ENCODE measurements at places on chromosomes 1 and 21.

DNA sequence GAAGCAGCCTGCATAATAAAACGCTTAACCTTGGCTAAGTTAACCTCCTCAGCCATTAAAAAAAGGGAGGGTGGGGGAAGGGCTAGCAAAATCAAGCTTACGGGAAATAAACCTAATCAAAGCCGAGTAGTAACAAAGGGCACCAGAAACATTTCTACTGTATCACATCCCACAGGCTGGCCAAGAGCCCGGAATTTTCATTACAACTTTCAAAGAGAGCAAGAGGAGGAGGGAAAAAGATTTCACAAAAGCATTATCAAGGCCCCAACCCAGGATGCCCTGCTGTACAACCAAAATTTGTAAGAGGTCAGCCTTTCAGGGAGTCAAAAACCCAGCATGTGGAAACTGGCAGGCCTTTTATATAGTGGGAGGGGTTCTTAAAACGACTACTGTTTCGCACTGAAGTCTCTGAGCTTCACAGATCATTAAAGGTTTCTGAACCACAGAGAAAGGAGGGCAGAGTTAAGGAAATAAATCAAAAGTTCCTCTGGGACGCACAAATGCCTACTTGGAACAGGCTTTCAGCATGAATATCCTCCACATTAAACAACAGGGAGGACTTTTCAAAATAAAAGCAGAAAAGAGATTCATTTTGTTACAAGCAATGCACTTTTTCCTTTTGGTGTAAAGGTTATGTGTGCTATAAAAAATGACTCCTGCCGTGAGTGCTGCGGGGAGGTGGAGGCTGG is 90.4 kb downstream of the SLC45A1 start:
- no peak for DNase-seq

DNA sequence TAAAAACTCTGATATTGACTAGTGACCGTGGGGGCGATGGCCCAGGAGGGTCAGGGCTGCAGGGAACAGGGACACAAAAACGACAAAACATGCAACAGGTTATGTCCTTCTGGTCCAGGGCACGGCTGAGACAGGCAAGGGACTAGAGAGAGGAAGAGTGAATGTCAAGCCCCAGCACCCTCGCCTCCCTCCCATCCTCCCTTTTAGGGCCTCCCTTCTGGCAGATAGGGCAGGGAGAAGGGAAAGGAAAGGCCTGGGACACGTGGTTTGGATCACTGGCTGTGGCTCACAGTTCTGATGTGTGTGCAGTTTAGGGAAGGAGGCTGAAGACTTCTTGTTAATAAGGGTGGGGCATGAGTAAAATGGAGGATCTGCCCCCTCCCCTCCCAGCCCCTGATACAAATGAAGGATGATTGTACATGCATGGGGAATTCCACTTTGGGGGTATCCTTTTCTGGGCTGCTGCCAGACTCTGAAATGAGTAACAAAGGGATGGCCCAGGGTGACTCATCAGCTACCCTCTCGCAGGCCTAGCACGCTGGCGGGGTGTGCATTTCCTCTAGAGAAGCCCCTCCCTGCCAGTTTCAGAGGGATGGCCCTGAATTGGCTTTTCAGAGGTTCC is 14.2 kb downstream of the CAPN2 start:
- DNase-seq, result peak; percentile 87

- DNase-seq, result no peak
These were observed 29.4 kb downstream of the VAV3 start for GRCh38 chr1:107935396-107936064.

- DNase-seq, result no peak
These were observed 658.5 kb upstream of the ADGRL2 start for GRCh38 chr1:81142099-81142826.

DNA sequence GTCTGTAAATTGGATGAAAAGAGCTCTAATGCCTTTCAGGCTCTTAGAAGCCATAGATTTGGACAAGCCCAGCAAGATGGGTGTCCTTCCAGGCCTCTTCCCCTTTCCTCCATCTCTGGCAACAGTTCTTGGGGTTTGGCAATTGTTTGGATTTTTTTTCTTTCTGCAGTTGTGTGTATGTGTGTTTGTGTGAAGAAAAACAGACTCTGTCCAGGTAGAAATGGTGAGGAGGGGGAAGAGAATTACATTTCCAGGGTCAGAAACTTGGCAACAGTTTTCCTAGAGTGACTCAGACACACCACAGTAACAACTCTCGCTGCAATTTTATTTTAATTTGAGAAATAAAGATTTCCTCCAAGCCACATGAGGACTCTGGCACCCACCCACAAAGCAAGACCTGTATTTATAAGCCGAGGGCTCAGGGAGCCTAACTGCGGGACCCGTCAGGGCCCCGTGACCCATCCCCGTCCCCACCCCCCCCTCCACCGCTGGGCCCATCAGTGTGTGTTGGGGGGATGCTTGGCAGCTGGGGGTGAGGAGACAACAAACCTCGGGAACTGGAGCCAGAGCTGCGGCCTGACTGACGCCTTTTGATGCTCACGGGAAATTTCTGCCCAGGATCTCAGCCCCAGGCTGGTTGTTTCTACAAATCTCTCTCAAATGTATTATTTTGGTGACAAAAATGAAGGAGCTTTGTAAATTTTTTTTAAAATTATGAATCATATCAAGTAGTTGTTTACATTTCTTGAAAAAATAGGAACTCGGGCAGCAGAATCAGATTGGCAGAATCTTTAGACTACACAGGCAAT is 4.4 kb downstream of the TMEM200B start:
- no peak for DNase-seq

- no peak for DNase-seq
These were observed 41.7 kb upstream of the C8B start for GRCh38 chr1:57007472-57007871.

DNA sequence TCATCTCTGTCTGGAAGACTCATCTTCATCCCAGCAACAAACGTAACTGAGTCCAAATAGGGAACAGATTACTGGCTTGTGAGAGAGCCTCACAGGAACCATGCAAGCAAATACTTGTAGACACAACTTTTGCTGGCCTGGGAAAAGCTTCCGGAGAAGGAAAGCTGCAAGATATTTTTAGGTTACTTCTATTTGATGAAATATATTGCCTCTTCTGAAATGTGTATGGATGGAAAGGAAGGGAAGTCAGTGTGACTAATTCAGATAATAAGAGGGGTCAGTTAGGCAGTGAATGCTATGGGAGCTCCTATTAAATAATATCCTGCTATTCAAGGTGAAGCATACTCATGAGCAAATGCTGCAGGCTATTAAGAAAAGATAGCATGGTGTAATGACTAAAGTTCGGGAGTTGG is 20.4 kb upstream of the FGGY start:
- no peak for DNase-seq

DNA sequence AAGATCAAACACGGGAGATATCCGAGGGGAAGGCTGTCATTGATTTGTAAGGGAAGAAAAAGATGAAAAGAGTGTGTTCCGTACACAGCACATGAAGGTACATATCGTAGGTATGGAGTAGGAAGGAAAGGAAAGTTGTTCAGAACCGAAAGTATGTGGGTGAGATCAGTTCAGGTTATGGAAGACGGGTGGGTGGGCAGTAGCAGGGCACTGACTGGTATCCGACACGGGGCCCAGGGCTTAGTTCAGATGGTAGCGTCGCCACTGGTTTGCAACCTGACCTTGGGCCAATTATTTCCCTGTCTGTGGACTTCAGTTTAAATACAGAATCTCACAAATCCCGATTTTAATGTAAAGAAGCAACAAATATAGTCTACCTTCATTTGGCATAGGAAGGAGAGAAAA is 27.8 kb upstream of the A3GALT2 start:
- DNase-seq, result no peak

- DNase-seq, result no peak
These were observed 22.1 kb downstream of the CDA start for GRCh38 chr1:20610970-20611369.

DNA sequence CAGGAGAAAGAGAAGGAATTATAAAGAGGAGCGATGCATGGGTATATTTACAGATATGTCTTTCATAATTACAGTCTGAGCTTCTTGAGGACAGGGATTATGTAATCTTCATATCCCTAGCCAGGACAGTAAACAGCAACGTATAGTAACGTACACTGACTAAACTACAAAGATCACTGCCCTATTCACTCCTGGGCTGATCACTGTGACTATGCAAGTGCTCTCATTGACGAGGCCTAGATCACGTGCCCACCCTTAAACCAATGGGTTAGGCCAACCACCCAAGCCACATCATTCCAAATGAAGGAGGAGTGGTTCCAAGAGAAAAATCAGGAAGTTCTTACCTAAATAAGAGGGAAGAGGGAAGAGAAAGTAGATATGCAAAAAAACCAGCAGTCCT is 18.5 kb downstream of the PIK3R3 start:
- no peak for DNase-seq

GRCh38 chr1:180097326-180097605 is 57.4 kb upstream of the QSOX1 start:
- DNase-seq, result no peak

DNA sequence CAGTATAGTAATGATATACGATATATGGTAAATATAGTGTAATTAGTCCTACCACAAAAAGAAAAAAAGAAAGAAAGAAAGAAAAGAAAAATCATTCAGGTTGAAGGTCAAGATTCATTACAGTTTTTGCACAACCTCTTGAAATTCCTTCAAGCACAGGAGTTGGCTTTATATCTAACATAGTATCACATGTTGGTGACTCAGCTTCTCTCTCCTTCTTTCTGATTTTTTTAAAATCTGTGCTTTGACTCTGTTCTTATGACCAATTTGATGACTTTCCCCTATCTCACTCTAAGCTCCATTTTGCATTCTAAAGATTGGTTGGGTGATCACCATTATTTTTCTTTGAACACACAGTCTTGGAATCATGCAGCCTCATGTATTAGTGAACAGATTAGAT is 148.2 kb upstream of the COL11A1 start:
- no peak for DNase-seq

- no peak for DNase-seq
These were observed 350.0 kb upstream of the RUNX1 start for GRCh38 chr21:35399002-35399530.

GRCh38 chr1:236688705-236689104 is 2.4 kb downstream of the ACTN2 start:
- DNase-seq, result no peak

DNA sequence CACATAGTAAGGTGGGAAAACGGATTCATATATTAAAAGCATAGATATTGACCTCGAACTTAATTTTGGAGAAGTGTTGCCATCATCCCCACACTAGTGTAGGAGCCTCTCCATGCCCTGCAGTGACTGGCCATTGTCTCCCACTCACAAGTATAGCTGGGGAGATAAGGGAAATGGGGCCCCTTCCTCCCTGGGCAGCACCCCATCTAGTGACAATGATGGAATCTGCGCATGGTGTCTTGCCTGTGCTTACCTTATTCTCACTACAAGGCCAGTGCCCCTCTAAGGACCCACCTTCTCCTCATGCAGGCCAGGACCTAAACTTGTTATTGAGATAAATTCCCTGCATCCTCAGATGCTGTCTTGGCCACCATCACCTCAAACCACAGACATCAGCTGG is 374.9 kb downstream of the NTNG1 start:
- no peak for DNase-seq

DNA sequence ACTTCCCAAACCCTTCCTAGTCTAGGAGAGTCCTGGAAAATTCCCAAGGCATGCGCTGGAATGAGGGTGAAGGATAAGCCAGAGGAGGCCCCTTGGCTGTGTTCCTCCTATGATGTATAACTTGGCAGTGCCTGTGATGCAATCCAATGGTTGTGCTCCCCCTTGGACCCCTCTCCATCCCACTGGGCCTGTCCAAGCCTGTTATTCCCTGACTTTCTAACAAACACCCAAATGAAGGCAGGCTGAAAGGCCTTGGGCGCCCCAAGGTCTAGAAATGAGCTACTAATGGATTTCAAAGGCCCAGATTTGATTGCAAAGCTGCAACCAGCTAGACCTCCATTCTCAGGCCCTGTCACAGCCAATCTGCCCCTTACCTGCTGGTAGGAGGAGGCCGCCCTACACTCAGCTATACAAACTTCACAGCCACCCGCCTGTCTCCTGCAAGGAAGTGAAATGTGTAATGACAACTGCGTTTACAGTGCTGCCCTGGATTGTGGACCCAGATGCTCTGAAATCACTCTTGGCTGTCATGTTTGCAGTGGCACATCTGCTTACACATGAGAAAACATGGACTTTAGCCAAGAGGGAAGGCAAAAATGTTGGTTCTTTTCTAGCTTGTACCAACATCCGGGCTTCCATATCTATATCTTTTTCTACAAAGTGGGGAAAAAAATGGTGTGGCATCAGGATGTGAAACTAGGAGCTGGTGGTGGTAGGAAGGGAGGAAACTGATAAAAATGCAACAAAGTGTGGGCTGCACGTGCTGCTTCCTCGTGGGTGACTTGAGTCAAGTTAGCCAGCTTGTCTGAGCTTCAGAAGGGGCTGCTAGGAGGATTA is 130.4 kb downstream of the TRABD2B start:
- DNase-seq, result no peak

- no peak for DNase-seq
These were observed 24.9 kb upstream of the ATF3 start for GRCh38 chr1:212583643-212584042.

GRCh38 chr1:162033428-162033827 is 9.8 kb upstream of the OLFML2B start:
- DNase-seq, result no peak

DNA sequence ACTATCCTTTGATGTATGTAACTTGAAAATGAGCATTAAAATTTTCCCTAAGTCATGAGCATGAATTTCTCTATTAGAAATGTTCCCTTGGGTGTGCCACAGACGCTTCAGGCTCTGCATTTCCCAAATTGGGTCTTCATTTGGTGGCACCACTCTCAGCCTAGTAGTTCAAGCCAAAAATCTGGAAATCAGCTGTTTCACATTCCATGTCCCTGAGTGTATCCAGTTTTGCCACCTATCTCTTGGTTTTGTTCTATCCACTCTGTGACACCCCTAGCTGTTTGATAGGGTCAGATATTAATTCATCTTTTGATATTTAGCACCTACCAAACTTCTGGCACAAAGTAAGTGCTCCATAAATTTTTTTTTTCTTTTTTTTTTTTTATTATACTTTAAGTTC is 89.5 kb upstream of the DPH5 start:
- DNase-seq, result no peak

- no peak for DNase-seq
These were observed 23.5 kb downstream of the GJA5 start for GRCh38 chr1:147736883-147737282.

DNA sequence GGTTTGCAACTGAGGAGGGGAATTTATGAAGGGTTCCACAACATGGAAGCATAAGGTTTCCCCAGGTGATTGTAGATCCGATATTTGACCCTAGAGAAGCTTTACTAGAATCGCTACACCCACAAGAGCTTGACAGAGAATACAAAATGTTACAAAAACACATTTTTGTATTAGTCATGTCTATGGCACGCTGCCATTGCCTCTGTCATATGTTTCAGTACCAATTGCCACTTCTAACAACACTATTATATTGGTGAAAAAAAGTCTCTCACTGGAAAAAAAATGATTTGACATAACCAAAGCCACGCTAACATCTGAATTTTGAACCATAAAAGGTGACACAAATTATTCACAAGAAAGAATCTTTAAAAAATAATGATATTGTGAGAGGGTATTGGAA is 214.5 kb downstream of the KCNT2 start:
- DNase-seq, result no peak

DNA sequence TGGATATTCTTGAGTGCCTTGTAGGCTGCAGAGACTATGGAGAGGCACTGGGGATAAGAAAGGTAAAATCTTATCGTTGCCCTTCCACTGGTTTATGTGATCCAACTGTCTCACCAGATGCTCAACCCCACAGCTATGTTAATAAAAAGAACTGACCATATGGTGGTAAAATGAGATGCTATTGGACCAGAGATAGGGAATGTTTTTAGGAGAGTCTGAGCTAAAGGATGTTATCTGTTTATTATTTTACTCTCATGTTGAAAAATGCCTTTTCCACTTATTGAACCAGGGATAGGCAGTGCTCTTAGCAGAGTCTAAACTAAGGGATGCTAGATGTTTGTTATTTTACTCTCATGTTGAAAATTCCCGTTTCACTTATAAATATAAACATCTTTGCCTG is 172.8 kb upstream of the GREM2 start:
- DNase-seq, result no peak

Data from activated naive CD8-positive, alpha-beta T cell treated with anti-CD3 and anti-CD28 coated beads, Interleukin-2, amount 50 U/mL, for 16 hours (primary cell).